ENCODE measurements at places on chromosomes 7 and 10.
A peak's percentile ranks its signal among the peaks of the same experiment; 100 is the strongest.

GRCh38 chr7:156031679-156032478 is 219.6 kb upstream of the SHH start:
- DNase-seq: no peak

DNA sequence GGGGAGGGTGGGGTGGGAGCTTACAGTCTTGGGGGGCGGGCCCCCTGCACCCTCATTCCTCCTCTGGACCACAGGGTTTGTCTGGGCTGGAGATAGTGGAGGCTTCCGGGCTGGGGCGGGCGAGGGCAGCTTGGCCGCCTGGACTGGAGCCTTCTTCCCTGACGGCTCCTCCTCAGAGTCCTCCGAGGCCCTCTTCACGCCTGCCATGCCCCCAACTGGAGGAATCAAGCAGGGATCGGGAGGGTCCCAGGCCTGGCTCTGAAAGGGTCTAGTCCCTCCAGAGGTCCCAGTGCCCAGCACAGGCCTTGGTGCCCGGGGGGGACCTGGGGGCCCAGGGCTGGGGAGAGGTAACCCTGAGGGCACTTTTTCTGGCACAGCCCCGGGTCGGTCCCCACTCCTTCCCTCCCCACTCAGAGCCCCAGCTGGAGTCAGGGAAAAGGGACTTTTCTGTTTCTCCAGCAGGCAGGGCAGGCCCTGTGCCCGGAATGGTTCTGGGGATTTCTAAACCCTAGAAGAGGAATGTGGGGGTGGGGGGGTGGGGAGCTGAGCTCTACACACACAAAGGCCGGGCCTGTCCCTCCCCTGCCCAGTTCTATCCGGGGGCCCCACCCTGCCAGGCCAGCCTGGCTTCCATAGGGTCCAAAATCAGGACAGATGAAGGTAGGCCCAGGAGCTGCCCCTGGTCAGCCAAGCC is 11.6 kb downstream of the MICALL2 start:
- DNase-seq: no peak

DNA sequence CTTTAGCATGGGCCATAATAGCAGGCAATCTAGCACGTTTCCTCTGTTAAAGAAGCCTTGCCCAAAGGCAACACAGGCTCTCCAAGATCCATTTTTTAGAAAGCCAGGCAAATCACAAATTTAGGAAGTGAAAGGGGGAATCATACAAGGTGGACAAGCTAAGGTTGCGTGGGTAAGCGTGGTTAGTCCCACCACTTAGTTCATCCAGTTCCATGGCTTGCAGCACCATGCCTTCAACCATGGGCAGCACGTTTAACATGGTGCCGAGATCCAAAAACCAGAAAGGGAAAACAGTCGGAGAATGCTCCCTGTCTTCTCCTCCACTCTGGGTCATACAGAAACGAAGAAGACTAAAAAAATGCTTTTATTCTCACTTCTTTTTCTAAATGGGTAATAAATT is 234.4 kb upstream of the IMMP2L start:
- DNase-seq: no peak

DNA sequence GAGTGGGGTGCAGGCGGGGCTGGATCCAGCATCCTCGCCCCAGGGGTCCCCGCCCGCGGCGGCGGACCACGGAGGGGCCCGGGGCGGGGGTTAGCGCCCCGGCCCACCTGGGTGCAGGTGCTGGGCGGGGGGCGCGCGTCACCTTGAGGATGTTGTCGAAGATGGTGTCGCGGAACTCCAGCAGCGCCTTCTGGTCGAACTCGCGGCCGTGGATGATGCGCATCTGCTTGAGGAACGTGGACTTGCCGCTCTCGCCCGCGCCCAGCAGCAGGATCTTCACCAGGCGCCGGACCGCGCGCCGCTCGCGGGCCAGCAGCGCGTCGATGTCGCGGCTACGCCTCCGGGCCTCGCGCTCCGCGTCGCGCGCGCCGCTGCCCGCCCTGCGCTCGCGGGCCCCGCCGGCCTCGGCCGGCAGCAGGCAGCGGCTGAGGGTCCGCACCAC is 376 bp downstream of the GNA12 start:
- peak; percentile 40 for DNase-seq

DNA sequence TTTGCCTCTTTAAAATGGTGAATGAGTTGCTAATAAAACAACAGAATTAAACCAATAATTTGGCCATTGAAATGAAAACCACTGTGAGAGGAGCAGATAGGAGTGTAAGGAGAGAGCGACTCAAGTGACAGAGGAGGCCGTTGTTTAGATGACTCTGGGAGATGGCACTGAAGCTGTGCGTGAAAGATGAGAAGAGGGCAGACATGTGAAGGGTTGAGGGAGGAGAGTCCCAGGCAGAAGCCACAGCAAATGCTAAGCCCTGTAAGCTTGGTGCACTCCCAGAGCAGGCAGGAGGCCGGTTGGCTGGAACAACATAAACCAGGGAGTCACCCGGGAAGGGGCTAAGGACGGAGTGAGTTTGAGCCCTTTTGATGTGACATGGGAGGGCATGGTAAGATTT is 814 bp upstream of the OPALIN start:
- DNase-seq: no peak

- no peak for DNase-seq
These were observed 5.8 kb upstream of the SAMD8 start for GRCh38 chr10:75105576-75106197.

DNA sequence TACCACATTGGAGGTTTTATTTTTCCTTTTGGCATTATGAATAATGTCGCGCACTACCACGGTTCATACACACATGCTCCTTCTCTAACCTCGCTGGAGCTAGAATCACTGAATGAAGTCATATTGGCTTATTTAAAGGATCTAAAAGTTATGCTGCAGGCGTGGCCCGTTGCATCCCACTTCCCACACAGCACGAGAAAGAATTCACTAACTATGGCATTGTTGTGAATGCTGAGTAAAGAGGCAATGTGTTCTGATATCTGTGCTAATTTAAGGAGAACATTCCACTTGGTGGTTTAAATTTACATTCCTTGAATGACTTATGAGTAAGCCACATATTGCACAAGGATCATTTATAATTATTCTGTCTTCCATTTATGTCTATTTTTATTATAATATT is 20.7 kb downstream of the TCERG1L start:
- DNase-seq: no peak

- DNase-seq: no peak
These were observed 69.6 kb downstream of the PKD1L1 start for GRCh38 chr7:47878662-47879061.

GRCh38 chr10:113616244-113617074 is 47.4 kb downstream of the NRAP start:
- no peak for DNase-seq

GRCh38 chr10:76942628-76943416 is 694.8 kb downstream of the KCNMA1 start:
- no peak for DNase-seq

DNA sequence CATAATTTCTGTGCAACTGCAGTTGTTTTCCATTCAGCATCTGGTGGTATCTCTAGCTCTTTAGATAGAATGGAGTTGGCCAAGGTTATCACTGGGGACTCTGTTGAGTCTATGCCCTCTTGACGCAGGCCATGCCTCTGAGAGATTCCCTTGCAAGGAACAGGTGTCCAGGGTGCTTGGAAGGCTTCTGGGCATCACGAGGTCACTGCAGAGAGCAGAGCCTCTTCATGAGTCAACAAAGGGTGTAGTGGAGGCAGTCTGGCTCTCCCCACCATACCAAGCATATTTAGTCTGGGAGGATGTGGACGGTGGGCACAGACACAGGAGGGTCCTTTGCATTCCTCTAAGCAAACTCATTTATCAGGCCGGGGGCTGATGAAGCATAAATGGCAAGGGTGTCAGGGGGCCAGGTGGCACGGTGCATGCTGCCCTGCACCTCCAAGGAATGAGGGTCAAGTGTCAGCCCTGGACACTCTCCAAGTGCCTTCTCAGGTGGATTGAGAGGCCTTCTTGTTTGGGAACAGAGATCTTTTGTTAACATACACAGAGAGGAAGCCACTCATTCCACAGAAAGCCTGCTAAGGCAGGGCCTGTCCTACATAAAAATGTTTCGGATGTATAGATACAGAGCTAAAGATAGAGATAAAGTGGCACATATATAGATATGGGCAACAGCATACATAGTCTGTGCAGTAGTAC is 328.6 kb downstream of the INHBA start:
- DNase-seq: no peak

- DNase-seq: no peak
These were observed 129.4 kb downstream of the RGS10 start for GRCh38 chr10:119413093-119413453.

DNA sequence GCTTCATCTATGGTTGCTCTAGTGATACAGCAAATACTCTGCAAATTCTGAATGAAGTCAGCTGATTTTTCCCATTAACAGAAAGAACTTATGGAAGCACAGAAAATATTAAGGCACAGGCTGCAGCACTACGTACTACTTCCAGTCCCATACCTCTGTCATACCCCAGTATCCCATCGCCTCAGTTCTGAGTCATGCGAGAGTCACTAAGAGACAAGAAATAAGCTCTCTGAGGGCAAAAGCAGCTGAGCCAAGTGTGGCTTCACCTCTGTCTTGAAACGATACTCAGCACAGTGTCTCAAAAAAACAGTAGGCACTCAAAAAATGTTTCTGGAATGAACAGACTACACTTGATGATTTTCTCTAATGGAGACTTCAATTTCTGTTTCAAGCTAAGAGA is 48.2 kb downstream of the EZH2 start:
- no peak for DNase-seq

DNA sequence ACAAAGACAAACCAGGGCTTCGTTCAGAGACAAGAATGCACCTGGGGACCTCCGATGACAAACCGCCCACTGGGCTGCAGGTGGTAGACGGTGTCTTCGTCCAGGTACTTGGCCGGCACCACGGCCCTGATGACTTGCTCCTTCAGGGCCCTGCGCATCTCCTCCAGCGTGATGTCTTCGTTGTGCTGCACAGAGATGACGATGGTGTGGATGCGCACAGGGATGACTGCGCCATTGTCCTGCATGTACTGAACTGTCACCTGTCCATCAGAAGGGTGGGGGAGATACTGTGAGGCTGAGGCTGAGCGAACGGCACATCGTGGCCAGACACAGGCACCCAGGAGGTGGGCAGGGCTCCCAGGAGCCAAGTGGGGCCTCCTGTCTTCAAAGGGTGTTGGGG is 13.1 kb downstream of the MAT1A start:
- no peak for DNase-seq

DNA sequence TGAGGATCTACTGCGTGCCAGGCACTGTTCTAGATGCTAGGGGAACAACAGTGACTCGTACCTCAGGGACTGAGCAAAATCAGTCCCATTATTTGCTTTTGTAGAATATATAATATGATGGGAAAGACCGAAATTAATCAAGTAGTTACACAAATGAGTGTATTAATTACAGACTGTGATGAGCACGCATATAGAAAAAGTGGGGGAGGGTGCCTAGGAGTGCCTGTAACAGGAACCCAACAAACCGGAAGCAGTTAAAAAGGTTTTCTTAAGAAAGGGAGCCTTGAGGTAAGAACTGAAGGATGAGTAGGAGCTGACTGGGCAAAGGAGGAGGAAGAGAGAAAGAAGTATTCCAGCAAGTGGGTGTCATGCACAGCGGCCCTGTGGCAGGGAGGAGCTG is 28.2 kb upstream of the IL6 start:
- no peak for DNase-seq

DNA sequence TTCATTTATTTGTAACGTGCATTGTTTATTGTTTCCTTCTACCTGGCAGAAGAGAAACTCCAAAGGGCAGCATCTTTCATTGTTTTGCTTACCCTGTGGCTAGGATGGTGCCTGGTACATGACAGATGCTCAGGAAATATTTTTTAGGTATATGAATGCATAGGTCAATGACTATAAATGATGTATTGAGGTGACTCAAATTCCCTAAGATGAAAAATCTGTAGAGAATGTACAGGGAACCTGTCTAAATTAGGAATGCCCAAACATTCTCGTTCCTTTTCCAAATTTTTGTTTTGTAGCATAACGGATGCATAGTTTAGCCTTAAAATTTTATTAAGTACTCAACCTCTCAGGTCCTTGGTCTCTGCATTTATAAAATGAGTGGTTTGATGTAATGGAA is 71.6 kb downstream of the NRP1 start:
- no peak for DNase-seq

DNA sequence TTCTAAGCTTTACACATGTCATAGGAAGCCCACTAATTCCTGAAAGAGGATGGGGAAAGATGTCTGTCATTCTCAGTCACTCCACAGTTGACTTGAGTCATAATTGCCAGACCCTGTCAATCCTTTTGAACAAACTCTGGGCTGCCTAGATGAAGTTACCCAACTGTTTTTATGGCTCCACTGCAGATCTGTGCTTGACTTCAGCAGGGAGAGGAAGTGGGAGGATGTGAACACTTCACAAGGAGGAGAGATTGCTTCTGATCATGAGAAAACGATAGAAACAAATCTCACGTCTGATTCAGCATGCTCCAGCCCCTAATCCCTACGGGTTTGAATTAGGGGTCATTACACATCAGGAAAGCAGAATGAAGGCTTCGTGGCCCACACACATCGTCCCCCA is 596.6 kb upstream of the CELF2 start:
- no peak for DNase-seq

DNA sequence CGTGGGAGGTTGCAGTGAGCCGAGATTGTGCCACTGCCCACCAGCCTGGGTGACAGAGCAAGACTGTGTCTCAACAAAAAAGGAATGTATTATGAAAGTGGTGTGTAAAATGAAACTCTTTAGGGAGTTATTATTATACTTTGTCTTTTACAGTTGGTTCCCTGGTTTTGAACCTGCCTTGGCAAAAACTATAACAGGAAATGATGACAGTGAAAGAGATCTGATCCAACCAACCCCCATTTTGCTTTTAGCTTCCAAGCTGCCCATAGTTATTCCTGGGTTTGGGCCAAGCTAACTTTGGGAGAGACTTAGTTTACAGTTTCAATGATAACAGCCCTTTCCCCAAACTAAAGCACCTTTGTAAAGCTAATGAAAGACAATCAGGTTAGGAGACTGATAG is 34.1 kb upstream of the NMT2 start:
- no peak for DNase-seq

GRCh38 chr7:2972835-2973161 is 70.9 kb downstream of the CARD11 start:
- DNase-seq: no peak

GRCh38 chr10:112949143-112949823 is 764 bp upstream of the TCF7L2 start:
- peak; percentile 7 for DNase-seq

- no peak for DNase-seq
These were observed 82.2 kb upstream of the DDC start for GRCh38 chr7:50647286-50647980.

- no peak for DNase-seq
These were observed 567.5 kb upstream of the SORCS1 start for GRCh38 chr10:107732045-107732444.

- no peak for DNase-seq
These were observed 400.3 kb upstream of the ADARB2 start for GRCh38 chr10:2137549-2138174.

- no peak for DNase-seq
These were observed 20.8 kb downstream of the KIFBP start for GRCh38 chr10:69009360-69009759.

DNA sequence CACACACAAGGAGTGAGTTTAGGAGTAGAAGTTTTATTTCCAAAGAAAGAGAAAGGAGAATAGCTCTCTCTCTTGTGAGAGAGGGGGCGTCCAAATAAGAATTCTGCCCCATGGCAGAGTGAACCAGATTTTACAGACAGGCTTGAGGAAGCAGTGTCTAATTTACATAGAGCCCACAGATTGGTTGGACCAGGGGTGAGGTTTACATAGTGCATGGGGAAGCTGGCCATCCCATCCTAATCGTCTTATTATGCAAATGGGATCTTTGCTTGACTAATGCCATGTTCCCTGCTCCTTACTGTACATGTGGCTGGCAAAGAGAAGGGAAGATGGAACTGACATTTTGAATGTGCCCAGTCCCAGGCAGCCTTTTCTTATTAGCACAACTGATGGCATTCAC is 60.0 kb upstream of the ACSM6 start:
- no peak for DNase-seq
